ENCODE measurements at places on chromosomes 2 and 18. TPM values are rescaled to one million over a fixed set of nuclear protein-coding genes. Genes with fewer than 3 reads are reported as not detected.

DNA sequence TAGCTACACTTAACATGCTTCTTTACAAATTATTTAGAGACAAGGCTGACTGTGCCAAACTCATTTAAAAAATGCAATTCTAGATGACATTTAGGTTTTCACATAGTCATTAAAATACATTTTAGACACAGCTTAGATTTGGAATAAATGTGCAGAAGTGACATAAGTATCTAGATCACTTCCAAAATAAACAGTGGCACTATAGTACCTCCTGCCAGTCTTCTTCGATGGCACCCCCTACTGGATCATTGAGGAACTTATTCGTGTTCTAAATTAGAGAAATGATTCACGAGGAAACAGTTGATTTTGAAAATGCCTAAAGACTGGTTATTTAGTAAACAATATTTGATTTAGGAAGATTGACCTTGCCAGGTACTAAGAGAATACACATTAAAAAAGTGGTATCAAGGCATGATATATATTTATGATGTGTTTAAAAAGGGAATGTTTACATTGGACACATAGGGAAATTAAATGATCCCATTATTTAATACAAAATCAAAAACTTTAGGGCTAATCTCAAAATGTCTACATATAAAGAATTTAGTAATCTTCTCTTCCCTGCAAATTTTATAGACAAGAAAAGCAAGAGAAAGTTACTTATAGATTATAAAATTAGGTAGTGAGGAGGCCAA, 323.9 kb downstream of the XIRP2 start:
- DNase-seq: peak; percentile 18

DNA sequence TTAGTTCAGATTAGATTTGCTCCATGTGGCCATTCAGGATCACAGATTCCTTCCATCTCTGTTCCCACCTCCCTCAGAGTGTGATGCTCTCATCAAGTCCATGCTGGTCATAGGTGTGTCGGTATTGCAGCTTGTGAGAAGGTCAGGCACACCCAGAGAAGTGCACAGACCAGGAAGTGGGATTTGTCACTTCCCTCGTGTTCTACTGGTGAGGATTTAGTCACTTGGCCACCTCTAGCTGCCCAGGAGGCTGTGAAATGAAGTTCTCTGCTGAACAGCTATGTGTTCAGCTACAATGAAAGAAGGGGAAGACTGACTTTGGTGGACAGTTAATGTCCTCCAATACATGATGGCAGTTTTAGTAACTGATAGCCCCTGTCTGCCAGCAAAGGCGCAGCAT, 3.5 kb upstream of the LANCL1 start:
- DNase-seq: no peak

Gene DUSP19
- polyA plus RNA-seq: 6.5 TPM

GRCh38 chr2:31563273-31563839, 17.4 kb downstream of the SRD5A2 start:
- DNase-seq: no peak

DNA sequence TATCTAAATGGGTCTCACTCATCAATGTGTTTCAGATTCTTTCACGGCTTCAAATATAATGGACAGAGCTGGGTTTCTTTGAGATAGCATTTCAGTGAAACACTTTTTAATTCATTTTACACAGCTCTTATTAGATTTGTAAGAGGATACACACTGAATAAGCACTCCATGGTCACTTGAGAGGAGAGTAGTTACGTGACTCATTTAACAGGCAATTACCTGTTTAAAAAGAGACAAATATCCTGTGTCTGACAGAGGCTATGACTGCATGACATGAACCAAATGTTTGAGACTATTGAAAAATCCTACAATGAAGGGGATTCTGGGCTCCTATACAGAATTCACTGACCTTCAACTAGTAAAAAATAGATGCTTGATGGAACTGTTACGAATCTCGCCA, 786.9 kb downstream of the EPHA4 start:
- no peak for DNase-seq

Gene MAP3K19
- 0.35 TPM for polyA plus RNA-seq

DNA sequence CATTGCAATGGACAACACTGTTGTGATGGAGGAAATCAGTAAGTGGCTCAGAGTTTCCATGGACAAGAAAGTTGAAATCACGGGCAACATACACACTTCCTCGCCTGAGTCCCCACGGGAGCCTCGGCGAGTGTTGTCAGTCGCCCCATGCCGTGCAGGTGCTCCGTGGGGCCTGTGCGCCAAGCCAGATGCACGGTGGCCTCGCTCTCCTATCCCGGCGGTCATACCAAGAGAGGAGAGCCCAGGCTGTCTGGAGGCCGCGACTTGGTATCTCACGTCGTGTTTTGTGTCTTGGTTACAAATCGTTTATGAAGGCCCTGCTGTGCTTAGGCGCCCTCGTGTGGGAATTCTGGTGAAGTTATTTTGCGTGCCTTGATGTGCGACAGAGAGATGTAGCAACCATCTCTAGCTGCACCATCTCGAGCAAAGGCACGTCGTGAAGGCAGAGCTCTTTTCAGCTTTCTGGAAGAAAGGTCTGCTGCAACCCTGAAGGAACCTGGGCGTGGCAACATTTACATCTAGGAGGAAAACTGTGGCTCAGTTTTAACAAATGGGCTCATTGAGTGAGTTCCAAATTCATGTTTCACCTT, 21.8 kb downstream of the ATG4B start:
- no peak for DNase-seq

- DNase-seq: no peak
These were observed 56.3 kb upstream of the STAT1 start for GRCh38 chr2:191070276-191070675.

DNA sequence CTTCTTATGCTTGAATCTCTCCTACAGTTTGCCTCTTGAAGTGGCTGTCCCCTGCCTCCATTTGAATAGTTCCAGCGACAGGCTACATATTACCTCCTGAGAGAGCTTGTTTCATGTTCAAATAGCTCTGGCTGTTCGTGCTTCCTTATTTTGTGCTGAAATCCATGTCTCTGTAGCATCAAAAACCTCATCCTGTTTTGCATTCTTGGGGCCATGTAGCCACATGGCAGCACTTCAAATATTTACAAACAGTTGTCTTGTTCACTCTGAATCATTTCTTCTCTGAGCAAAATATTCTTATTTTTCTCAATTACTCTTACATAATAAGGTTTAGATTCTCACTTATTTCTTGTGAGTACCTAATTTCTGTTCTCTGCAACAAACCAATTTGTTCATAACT, 1243.1 kb upstream of the NXPH2 start:
- no peak for DNase-seq

All from left renal cortex interstitium (tissue), 4 donors.